ENCODE measurements at places on chromosomes 16 and 17.
A peak's percentile ranks its signal among the peaks of the same experiment; 100 is the strongest.

GRCh38 chr16:69503244-69503643, 62.5 kb upstream of the NFAT5 start:
- DNase-seq: no peak

GRCh38 chr17:65417406-65418221, 143.8 kb downstream of the AXIN2 start:
- no peak for DNase-seq

GRCh38 chr16:85897382-85897781, 1.6 kb upstream of the IRF8 start:
- DNase-seq: no peak

DNA sequence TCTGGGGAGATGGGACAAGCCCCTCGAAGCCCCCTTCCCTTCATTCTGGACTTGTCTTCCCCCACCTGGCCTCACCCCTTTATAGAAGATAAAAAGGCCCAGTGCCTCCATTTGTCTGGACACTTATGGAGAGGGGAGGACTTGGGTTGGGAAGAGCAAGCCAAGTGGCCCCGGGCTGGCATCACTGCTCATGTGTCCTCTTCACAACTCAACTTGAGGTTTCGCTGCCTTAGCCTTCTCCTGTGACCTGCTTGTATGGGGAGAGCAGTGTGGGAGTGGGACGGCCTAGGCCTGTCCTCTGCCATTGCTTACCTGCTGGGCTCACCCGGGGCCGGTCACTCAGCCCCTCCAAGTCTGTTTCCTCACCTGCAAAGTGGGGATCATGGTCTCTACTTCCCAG, 1.4 kb downstream of the PAQR4 start:
- no peak for DNase-seq

GRCh38 chr16:79717333-79718137, 117.0 kb upstream of the MAF start:
- DNase-seq: no peak

GRCh38 chr17:81966343-81967243, 5.6 kb upstream of the NOTUM start:
- no peak for DNase-seq

- no peak for DNase-seq
Observed at GRCh38 chr17:52147872-52148271, 10.6 kb downstream of the CA10 start.

GRCh38 chr17:82315703-82316358, 1.6 kb downstream of the CD7 start:
- no peak for DNase-seq

DNA sequence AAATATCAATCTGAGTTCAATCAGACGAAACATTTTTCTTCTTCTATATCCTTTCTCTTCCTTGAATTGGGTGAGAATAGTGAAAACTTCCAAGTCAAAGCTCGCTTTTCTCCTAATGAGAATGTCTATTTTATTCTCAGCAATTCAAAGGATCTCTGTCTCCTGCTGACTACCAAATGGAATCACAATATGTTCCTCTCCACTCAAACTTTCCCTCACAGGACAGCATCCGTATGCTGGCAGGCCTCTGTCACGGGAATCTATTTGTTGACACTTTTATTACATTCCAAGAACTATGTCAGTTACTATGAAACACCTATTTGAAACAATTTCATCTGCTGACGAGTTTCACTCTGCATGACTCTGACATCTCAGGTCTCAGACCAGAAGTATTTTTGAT, 1196.6 kb downstream of the CDH11 start:
- no peak for DNase-seq

GRCh38 chr16:15426796-15427195, 7.6 kb upstream of the BMERB1 start:
- no peak for DNase-seq

- no peak for DNase-seq
Observed at GRCh38 chr17:8369944-8370343, 6.6 kb downstream of the KRABD2 start.

DNA sequence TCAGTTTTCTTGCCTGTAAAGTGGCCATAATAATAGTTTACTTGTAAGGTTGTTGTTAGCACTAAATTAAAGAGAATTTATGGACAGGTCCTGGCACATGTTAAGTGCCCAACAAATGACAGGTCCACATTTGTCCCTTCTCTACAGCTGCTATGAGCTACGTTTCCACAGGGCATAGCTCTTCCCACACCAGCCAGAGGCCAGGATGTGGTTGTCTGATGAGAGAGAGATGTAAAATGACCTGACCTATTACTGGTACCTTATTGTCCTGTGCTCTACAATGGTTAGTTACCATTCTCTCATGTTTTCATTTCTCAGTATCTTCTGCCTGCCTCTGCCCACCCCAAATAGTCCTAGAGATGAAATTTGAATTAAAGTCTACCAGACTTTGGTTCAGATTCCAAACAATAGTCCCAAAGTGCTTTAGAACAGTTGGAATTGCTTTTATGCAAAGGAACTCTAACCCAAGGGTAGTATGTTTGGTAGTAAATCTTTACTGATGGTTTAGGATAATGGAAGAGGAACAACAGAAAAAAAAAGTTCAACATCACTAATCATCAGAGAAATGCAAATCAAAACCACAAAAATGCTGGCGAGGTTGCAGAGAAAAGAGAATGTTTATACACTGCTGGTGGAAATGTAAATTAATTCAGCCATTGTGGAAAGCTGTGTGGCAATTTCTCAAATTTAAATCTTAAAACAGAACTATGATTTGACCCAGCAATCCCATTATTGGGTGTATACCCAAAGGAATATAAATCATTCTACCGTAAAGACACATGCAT, 57.1 kb upstream of the ANKFN1 start:
- DNase-seq: peak; percentile 72

- DNase-seq: no peak
Observed at GRCh38 chr16:15829460-15829859, 27.4 kb downstream of the MYH11 start.

GRCh38 chr17:58534901-58535421, 20.5 kb upstream of the MTMR4 start:
- DNase-seq: no peak

- DNase-seq: no peak
Observed at GRCh38 chr16:84663433-84664101, 15.3 kb downstream of the KLHL36 start.

DNA sequence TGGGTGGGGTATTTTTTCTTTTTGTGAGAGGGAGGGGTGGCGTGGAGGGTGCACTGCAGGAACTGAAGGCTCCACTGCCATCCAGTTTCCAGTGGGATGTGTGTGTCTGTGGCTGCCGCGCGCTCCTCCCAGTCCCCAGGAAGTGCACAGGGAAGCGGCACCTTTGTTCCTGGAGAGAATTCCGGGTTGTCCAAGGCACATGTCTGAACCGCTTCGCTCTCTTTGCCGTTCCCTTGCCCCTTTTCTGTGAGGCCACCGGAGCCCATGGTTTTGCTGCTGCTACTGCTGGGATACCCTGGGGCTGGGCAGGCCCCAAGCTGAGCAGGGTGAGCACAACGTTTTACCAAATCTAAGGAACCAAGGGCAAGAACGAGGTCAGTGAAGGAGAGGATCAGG, 19.5 kb downstream of the ACSF3 start:
- DNase-seq: no peak

- DNase-seq: no peak
Observed at GRCh38 chr17:16962804-16963203, 9.1 kb downstream of the TNFRSF13B start.

DNA sequence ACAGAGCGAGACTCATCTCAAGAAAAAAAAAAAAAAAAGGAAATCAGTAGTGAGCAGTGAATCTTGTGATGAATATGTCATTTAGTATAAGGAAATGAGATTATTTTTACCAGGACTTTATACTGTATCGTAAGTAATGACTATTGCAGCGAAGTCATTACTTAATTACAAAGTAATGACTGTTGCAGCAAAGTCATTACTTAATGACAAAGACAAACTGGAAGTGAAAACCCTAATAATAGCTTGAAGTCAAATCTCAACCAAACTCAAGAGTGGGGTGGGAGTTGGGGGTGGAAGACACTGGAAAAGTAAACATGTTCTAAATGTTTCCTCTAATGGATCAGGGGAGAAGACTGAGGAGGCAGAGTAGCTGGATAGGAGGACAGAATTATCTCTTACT, 76.5 kb downstream of the ARHGAP44 start:
- no peak for DNase-seq

DNA sequence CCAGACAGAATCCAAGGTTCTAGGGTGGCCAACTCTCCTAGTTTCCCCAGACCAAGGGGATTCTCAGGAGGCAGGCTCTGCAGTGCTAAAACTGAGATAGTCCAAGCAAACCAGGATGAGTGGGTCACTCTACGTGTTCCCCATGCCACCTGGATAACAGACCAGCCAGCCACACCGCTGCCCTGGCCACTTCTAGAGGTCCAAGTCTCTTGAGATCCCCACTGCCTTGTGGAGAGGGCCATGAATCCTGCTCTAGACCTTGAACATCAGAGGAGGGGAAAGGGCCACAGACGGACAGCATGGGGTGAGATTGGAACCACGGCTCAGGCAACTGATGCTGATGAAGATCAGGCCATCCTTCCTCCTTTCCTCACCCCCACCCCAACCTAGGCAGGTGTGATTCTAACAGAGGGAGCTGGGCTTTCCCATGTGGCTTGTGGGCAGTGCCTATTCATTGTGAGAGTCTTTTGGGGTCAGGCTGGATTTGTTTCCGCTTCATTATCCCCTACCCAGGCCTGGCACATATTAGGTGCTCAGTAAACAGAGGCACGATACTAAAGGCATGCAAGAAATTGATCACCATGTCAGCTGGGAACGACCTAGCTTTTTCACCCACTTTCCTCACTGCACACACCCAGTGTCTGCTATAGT, 16.8 kb upstream of the TVP23A start:
- DNase-seq: no peak

- DNase-seq: no peak
Observed at GRCh38 chr17:50312308-50312707, 33.6 kb upstream of the XYLT2 start.

DNA sequence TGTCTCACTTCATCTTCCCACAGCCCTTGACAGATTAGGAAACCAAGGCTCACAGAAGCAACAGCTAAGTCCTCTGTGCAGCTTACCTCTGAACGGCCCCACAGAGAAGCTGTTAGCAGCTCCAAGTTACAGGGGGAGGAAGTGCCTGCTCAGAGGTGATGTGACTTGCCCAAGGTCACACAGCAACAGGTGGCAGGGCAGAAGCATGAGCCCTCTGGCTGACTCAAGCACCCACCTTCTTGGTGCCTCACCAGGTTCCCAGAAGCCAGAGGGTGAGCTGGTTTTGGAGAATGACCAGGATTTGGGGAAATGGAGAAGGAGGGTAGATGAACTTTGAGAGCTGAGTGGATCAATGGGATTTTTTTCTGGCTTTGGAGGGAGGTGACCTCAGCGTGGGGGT, 14.0 kb upstream of the RAI1 start:
- no peak for DNase-seq

DNA sequence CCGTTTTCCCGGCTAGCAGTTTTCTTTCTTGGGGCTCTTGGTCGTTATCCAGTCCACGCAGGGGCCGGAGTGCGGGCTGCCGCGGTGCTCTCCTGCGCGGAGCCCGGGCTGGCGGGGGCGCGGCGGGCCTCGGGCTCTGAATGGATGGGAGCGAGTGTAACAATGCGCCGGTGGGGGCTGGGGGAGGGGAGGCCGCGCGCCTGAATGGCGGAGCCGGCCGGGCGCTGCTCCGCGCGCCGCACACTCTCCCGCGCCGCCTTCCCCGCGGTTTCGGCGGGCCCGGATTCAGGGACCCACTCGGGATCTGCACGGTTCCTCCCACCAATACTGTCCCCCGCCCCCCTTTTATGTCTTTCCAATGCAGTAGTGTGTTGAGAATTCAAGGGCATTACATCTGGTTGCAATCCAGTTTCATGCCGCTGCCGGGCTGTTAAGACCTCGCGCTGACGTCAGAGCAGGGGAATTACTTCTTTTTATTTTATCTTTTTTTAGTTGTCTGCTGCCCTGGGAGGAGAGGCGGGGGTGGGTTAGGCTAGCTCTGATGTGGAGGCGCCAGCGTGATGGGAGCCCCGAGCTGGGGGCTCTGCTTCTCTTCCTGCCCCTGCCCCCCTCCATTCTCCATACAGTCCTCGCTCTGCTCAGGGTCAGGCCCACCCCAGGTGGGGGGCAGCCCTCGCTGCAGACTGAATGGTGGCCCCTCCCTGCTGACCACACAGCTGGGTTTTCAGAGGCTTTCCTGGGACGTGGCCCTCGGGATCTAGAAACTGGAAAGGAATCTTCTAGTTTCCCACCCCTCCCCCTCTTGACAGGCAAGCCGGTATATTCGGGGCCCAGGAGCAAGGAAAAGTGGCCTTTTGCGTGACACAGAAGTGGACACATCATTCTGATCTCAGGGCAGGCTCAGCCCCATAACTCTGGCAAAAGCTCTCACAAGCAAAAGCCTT, 1.8 kb downstream of the RAI1 start:
- DNase-seq: no peak

- DNase-seq: no peak
Observed at GRCh38 chr16:48203974-48204824, 39.9 kb upstream of the LONP2 start.

- DNase-seq: no peak
Observed at GRCh38 chr17:32627239-32627996, 140.6 kb downstream of the CDK5R1 start.

- no peak for DNase-seq
Observed at GRCh38 chr16:19664166-19664565, 53.9 kb downstream of the KNOP1 start.

- no peak for DNase-seq
Observed at GRCh38 chr17:77782201-77782600, 176.3 kb upstream of the TNRC6C start.

- no peak for DNase-seq
Observed at GRCh38 chr17:72089453-72089987, 31.3 kb upstream of the SOX9 start.

DNA sequence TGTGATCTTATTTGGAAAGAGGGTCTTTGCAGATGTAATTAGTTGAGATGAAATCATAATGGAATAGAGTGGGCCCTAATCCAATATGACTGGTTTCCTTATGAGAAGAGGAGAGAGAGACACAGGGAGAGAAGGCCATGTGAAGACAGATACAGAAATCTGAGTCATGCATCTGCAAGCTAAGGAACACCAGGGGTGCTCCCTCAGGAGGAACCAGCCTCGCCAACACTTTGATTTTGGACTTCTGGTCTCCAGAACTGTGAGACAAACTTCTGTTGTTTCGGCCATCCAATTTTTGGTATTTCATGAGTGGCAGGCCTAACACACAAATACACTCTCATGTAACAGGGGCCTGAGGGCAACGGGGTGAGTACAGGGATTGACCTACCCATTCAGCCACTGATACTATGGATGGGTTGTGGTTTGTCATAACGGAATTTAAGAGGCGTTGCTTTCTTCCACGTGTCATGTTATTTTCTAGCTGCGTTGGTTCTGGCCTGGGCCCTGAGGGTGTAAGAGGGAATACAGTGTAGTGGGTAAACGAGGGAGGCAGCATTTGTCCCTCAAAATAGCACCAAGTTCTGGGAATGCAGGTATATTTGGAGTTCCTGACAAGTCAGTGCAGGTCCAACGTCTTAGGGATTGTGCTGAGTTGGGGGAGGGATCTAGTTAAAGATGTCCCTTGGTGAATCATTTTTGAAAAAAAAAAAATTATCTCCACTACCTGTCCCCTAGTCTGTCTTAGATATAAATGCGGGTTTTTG, 17.7 kb downstream of the PLCG2 start:
- DNase-seq: no peak

DNA sequence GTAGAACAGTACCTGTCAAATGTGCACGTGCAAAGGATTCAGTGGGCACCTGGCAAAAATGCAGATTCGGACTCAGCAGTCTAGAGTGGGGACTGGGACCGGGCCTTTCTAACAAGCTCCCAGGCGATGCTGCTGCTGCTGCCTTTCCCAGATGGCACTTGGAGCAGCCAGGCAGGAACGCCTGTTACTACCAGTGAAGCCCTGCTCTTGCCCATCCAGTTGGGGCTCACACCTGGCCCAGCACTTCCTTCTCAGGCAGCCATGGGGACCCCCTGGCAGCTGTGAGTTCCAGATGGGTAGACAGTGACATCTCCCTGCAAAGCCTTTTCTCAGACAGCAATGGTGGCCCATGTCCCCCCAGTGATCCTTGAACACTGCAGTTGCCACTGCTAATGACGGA, 30.4 kb downstream of the KDM8 start:
- DNase-seq: no peak
